ENCODE measurements at places on chromosomes 12 and 14.
A peak's percentile ranks its signal among the peaks of the same experiment; 100 is the strongest.

- no peak for DNase-seq
Observed at GRCh38 chr12:130687796-130688778, 28.0 kb downstream of the RIMBP2 start.

DNA sequence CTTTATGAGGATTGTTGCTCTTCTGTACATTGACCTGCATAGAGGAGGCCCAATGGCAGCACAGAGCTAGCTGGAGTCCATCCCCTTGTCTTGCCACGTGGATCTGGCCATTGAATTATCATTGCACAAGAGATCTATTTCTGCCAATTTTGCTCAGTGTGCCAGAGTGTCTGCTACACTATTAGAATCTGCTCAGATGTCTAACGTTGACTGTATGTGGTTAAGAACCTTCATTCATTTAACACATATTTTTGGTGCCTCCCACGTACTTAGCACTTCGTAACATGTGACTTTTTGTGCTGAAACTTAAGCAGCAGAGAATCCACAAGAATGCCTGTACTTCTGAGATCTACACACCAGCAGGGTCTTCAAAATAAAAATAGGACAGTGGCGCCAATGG, 166.0 kb upstream of the VASH1 start:
- DNase-seq: no peak

DNA sequence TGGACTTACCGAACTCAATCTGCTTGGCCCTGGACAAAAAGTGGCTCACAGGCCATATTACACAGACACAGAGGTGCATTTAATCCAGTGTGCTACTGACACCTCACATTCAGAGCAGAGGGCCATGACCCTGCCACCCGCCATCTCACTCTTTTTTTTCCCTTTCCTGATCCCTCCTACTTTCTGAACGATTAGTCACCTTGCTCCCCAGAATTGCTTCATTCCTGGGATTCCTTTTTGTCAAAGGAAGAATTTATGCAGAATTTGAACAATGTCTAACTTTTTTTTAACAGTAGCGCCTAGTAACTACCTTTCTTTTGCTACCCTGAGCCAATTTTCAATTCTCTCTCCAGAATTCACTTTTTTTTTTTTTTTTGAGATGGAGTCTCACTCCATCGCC, 4.6 kb downstream of the PKP2 start:
- DNase-seq: peak; percentile 95

DNA sequence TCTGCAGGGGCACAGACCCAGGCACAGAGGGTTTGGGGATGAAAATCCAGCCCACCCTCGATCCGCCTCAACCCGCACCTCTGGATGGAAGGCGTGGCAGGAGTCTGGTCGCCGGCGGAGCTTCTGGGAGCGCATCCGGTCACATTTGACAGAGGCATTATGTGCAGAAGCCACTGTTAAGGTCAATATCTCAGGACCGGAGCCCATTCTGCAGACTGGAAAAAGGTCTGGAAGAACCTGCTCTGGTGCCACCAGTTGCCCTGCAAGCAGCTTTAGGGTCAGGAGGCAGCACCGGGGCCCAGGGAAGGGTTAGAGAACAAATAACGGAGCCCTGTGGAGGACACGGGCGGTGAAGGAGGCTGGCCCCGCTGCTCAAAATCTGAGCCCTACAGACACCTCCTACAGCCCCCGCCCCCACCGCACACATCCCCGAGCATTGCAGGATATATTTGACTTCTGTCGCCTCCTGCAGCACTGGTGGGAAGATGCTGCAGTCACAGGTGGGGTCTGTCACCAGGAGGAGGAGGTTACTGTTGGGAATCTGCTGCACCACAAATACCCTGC, 25.1 kb upstream of the LRTM2 start:
- no peak for DNase-seq

GRCh38 chr14:69921052-69921451, 41.8 kb downstream of the SMOC1 start:
- no peak for DNase-seq
